ENCODE measurements at places on chromosomes 5 and 9.

- DNase-seq, result no peak
These were observed 638.9 kb downstream of the RAB3C start for GRCh38 chr5:59221769-59222168.

DNA sequence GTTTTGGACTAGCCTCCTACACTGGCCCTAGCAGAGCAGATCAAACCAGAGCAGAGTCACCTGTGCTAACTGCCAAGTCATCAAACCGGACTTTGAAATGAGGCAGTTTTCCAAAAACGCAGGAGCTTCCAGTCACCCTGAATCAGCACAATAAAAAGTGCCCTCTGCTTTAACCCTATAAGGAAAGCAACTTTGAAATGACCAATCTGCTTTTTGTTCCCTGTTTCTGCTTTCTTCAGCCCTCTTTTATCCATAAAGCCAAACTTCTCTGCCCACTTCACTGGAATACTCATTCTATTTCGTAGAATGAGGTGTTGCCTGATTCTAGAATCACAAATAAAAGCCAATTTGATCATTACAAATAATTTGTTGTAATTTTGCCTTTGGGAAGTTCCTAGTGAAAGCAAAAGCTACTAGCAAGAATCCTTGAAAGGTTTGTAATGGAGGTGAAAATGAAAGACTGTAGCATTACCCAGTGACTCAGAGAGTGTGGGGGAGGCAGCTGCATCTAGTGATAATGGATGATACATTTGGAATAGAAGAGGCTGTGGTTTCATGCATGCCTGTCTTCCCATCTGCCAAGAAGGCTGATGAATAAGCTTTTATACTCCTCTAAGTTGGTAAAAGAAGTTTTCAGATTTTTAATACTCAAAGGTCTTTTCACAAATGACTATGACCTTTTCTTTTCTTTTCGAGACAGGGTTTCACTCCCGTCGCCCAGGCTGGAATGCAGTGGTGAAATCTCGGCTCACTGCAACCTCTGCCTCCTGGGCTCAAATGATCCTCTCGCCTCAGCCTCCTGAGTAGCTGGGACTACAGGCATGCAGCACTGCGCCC is 14.9 kb downstream of the SPAAR start:
- DNase-seq, result no peak

DNA sequence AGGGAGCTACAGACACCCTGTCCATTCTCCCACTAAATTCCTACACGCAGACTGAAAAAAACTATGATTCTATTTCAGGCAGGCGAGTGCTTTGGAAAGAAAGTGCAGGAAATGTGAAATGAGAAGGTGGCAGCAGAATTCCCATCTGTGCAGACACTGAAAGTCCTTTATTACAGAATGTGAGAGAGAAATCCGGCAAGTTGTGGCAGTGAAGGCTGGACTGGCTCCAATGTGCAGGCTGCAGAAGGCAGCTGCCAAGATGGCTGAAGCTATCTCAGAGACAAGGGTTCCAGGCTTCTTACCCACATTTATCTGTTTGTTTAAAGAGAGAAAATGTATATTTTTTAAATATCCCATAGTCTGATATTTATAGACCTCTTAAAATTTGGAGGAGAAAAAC is 161.8 kb upstream of the VLDLR start:
- no peak for DNase-seq

- DNase-seq, result no peak
These were observed 651 bp upstream of the AK1 start for GRCh38 chr9:127878001-127878651.

DNA sequence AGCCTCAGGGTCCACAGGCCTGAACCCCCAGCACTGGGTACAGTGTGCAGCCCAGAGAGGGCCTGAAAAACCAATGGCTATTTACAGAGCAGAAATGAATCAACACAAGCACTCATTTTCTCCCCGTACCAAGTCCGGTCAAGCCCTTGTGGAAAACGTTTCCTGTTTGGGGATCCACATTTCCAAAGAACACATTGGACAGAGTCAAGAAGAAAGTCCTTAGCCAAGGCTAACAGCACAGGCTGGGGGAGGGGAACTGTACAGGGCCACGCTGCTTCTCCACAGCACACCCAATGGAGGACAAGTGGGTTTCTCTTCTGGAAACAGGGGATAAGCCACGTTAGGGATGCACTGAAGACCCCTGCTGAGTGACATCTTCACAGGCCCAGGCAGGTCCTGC is 62.3 kb downstream of the NSUN2 start:
- DNase-seq, result no peak

DNA sequence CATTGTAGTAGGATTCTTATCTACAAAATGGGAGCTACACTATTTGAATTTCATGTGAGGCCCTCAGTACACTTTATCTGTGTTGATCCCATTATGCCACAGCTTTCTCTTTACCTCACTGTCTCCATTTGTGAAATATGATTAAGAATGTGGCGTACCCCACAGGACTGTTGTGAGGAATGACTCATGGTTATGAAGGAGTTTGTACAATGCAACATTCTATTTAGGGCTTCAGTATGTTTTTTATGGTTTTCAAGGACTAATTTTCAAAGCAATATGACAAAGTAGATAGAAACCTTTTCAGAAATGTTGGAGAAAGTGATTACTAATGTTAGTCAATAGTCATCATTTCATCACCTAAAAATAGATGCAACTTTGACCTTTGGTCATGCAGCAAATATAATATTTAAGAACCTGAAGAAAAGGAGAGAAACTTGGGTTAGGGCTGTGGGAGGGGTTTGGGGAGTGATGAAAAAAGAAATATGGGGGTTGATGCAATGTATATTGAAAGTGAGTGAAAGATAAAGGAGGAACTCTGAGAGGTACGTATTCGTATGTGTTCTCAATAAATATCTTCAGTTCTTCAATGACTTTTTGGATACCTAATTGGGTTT is 53.7 kb upstream of the PIP5K1B start:
- no peak for DNase-seq

GRCh38 chr5:167587772-167588437 is 703.5 kb upstream of the WWC1 start:
- DNase-seq, result no peak

- no peak for DNase-seq
These were observed 47.6 kb upstream of the ADCY2 start for GRCh38 chr5:7348168-7348854.

DNA sequence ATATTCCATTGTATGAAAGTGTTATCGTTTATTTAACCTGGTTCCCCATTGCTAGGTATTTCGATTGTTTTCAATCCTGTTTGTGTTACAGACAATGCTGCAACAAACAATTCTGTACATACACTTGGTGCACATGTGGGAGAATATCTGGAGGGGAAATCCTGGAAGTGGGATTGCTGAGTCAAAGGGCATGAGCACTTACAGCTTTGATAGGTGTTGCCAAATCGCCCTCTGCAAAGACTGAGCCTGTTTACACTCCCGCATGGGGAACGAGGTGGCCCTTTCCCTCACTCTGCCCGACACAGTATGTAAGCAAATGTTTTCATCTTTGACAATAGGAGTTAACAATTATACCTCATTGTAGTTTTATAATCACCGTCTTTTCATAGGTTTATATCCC is 66.2 kb downstream of the PDE6A start:
- no peak for DNase-seq

GRCh38 chr9:123090198-123090896 is 56.9 kb downstream of the GPR21 start:
- no peak for DNase-seq

DNA sequence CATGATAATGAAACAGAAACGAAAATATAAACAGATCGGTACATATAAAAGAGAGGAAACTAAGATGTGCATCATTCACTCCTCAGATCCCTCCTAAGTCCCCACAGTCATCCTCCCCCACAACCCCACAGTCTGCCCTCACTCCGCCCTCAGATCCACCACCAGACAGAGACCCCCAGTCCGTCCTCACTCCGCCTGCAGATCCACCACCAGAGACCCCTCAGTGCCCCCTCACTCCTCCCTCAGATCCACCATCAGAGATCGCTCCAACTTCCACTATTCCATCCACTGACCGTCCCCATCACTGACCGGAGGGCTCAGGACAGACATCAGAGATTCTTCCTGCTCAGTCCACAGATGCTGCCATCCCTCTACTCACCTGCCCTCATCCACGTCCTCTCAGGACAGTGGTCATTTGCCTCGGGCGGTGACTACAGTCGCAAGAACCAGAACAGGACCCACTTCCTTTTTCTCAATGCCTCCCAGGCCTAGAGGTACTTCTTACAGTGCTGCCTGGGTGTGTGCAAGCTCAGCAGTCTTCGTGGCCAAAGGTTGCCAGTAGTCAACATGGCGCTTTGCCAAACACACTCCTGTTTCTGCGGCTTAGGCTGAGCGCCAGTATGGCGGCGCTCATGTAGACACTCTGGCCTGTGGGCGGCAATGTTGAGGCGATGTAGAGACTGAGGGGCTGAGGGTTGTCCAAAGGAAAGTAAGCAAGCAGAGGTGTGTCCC is 8.3 kb upstream of the SPATA31C1 start:
- no peak for DNase-seq

GRCh38 chr5:32317041-32317440 is 4.3 kb upstream of the MTMR12 start:
- DNase-seq, result no peak

DNA sequence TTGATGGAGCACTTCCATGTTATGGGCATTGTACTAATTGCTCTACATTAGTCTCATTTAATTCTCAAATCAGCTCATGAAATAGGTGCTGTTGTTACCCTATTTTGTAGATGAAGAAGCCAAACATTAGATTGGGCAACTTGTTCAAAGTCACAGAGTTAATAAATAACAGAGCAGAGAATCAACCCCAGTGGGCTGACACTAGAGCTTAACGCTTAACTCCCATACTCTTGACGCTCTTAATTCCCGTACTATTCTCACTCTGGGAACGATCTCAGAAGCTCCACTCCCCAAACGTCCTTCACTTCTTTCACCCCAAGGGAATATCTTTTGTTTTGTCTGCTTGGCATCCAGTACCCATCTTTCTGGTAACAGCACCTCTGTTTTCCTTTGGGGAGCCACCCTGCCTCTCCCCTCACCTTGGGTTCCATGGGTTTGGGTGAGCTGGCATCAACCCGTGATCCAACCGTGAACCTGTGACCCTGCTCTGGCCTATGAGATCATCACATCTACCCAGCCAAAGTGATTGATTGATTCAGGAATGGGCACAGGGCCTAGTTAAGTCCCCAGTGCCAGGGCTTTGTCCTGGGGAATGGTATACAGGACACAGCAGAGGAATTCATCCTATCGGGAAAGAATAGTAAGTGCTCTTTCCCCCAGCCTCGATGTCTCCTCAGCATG is 169.2 kb downstream of the NR3C1 start:
- no peak for DNase-seq

GRCh38 chr5:86688406-86688805 is 70.7 kb downstream of the COX7C start:
- no peak for DNase-seq

- no peak for DNase-seq
These were observed 244.7 kb downstream of the SPOCK1 start for GRCh38 chr5:137254119-137255090.

DNA sequence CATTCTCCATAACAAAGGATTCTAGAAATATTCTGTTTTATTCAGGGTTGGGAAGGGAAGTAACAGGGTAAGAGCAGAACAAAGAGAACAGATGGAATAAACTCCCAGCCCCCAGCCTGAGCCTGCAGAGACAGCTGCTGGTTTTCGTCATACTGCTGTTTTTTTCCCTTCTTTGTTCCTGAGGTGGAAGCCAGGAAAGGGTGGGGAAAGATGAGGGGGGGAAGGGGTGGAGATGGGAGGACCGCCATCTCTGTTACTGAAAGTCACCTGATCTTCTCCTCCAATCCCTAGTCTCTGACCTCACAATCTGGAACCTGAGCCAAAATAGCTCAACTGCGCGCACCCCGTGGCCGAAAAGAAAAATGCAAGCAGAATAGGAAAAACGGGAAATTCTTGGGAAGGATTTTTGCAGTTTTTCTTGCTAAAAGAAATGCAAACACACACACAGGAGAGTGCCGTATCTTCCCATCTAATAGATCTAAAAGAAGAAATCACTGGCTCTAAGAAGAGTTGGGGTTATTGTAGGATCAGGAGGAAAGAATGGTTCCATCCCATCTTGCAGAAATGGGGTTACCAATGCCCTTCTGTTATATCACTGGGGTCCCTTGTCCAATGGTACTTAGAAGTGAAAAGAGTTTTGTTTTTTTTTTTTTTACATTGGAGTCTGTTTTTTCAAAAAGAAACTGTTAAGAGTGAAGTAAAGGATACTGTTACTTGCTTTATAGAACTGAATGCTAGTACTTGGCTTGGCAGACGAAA is 57.9 kb downstream of the DIAPH1 start:
- no peak for DNase-seq

DNA sequence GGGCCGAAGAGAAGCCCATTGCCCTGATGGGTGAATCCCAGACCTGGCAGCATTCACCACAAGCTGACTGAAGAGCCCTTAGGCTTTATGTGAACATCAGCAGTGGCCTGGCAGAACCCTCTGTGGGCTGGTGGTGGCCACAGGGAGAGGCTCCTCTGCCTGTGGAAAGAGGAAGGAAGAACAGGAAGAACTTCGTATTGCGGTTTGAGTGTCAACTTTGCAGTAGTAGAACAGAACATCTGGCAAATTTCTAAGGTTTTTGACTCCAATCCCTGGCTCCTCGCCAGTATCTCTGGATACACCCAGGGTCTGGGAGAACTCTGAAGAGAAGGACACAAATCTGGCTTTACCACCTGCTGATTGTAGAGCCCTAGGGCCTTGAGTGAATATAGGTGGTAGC is 356.4 kb upstream of the GRAMD2B start:
- DNase-seq, result no peak

GRCh38 chr9:20139763-20140290 is 351.0 kb upstream of the SLC24A2 start:
- DNase-seq, result no peak

DNA sequence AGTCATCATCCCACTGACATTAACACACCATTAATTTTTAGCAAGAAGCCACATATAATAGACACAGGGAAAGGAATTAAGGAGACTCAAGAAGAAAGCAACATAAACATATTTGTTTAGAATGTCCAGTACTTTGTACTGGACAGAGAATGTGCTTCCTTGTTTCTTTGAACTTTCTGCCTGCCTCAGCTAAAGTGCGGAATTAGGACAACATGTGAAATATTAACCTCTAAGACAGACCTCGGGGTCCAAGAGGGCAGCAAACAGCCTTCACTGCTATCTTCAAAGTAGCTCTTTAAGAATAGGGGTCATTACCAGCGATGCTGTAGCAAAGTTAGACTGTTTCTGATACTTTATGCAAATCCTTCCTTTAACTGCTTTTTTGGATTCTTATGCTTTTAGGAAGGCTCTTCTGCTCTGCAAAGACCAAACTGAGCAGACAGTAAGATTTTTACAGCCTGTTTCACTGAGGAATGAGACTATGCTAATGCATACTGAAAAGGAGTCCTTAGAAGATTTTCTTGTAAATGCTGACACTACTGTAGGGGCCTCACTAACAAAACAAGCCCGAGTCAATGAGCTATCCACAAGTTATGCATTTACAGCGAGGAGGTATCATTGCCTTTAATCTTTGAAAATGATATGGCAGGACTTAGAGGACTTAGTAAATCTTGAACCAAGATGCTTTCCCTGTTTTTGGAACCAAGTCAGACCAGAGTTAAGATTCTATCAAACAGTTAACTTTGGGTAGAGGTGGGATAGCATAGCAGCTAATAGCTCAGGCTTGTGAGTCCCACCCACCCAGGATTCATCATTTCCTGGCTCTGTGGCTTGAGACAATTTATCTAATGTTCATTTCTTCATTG is 23.8 kb downstream of the DAB2 start:
- DNase-seq, result no peak

- DNase-seq, result no peak
These were observed 37.3 kb upstream of the EGFL7 start for GRCh38 chr9:136625101-136626065.
